CD4-positive, alpha-beta T cell treated with Interleukin-17A for 4 hours (primary cell): ENCODE measurements at places on chromosomes 6 and 20.

DNA sequence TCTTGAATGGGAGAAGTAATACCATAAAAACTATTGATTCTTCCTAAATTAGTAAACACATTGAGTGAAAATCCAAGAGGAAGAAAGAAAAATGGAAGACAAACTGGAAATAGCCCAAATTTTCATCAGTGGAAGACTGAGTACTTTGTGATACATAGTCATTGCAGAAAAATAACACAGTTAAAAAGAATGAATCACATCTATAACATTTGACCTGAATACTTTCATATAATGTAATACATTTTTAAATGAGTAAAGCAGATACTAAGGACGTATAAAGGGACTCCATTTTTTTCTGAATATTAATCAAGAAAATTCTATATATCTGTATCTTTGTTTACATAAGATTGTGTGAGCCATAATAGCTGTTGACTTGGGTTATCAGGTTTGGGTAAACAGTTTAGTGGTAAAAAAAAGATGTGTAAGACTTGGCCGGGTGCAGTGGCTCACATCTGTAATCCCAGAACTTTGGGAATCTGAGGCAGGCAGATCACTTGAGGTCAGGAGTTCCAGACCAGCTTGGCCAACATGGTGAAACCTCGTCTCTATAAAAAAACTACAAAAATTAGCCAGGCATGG is 4.3 kb upstream of the SLC17A2 start:
- DNase-seq, result no peak

DNA sequence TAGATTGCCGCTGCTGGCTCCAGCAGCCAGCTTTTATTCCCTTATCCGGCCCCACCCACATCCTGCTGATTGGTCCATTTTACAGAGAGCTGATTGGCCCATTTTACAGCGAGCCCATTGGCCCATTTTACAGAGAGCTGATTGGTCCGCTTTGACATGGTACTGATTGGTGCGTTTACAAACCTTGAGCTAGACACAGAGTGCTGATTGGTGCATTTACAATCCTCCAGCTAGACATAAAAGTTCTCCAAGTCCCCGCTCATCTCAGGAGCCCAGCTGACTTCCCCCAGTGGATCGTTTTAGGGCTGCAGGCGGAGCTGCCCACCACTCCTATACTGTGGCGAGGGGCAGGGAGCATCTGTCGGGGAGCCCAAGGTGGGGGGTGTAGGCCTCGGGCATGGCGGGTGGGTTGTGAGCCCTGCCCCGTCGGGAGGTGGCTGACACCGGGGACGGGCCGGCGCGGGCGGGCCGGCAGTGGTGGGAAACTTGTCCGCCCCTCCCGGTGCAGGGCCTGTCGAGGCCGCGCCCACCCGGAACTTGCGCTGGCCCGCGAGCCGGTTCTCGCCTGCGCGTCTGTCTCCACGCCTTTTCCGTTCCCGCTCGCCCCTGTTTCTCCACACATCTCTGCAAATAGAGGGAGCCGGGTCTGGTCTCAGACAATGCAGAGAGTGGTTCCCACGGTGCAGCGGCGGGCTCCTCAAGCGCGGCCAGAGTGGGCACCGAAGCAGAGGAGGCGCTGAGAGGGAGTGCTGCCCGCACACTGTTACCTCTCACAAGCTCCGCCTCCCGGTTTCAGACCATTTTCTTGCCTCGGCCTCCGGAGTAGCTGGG is 86.1 kb upstream of the STMND1 start:
- DNase-seq, result peak; percentile 46

- no peak for DNase-seq
Observed at GRCh38 chr6:101413773-101414172, 20.3 kb downstream of the GRIK2 start.

DNA sequence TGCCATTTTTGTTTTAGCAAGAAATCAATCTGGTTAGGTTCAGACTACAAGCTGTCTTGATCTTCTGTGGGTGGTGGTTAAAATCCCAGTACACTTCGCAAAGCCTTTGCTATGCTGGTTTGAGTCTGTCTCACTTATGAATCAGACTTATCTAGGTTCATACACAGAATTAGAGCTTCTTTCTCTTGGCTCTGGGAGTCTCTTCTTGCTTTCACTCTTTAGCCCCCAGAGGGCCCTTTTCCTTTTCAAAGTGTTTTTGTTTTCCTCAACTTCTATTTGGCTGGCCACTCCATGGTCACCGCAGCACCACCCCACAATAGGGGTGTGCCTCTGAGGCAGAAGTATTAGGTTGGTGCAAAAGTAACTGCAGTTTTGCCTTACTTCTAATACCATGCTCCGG is 21.3 kb downstream of the ECI2 start:
- no peak for DNase-seq

GRCh38 chr20:48143435-48144081 is 358.3 kb upstream of the SULF2 start:
- no peak for DNase-seq

GRCh38 chr6:34897130-34897529 is 8.1 kb downstream of the ANKS1A start:
- DNase-seq, result no peak

DNA sequence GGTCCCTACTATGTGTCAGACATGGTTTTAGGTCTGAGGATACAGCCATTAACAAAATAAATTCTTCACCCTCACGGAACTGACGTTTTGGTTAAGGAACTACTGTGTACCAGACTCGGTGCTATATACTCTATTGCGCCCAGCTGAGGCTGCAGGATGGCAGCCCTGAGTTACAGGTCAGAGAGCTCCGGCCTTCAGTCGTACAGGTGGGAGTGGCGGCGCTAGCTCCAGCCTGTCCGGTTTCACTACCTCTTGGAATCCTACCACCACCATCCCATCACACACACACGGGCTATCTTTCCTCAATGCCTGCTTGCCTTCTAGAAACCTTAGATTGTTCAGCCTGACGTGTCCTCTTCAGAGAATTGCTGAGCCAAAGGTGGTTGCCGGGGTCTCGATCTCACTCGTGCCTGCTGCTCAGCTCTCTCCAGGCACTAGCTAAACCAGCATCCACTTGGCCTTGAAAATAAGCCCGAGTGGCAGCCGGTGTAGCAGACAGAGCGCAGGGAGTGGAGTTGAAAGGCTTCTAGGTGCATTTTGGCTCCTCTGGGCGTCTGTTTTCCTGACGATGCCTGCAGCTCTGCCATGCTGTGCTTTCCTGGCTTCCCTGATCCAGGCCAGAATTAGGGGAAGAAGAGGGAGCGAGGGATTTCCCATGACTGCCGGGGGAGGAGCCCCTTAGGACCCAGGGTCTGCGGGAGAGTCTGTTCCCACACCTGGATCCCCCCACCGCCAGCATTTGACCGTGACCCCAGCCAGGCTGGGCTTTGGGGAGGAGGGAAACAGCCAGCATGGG is 1.1 kb upstream of the TCF15 start:
- no peak for DNase-seq
